ENCODE measurements at places on chromosomes 4 and X.

DNA sequence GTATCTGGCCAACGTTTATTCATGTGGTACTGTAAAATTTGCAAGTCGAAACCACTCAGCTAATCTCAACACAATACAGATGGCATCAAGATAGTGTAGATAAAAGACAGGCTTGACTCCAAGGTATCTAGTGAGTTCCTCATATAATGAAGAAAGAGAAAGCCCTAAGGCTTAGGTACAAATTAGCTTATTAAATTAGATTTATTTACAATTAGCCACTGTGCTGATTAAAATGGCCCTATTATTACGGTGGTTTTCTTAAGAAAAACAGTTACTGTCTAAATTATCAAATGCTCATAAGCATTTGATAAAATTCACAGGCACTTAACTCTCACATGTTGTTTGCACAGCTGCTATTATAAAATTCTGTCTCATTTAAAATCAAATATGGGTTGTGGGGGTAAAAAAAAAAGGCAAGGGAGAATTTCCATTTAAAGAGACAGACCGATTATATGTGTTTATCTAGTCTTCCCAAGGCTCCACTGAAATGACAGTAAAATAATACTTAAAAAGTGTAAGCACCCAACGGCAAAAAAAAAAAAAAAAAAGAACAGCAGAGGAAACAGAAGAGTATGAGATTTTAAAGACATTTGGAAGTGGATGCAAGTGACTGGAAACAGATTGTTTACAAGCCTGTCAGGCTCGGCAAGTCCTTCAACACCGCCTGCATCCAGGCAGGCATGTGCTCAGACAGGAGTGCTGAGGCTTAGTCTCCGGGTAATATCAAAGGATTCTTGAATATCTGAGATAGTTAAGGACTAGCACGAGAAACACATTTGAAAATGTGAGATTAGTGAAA is 55.1 kb downstream of the FAM13A start:
- no peak for DNase-seq

- DNase-seq, result no peak
Measured at GRCh38 chr4:7044137-7044930, 1.2 kb downstream of the TADA2B start.

DNA sequence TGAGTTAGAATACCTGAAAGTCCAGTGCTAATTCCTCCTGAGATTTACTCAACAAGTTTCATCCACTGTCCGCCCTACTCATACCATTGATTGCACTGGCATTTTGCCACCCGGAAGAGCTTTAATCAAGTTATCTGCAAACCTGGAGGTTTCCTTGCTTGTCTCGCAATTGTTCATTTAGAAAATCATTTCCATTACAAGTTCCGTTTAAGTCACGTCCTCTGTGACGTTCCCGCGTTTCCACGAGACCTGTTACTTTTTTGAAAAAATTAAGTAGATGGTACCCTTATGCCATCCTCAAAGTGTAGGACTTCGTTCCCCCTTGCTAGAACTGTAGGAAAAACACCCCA is 761 bp upstream of the FRYL start:
- DNase-seq, result no peak

DNA sequence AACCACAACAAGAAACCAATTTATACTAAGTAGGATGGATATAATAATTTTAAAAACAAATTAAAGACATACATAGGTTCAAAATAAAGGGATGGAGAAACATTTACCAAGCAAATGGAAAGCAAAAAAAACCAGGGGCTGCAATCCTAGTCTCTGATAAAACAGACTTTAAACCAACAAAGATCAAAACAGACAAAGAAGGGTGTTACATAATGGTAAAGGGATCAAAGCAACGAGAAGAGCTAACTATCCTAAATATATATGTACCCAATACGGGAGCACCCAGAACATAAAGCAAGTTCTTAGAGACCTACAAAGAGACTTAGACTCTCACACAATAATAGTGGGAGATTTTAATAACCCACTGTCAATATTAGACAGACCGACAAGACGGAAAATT is 66.6 kb downstream of the ATRX start:
- DNase-seq, result no peak

GRCh38 chr4:120785202-120785601 is 137.3 kb downstream of the PRDM5 start:
- DNase-seq, result no peak
